ENCODE measurements at places on chromosomes 3 and 15.
A peak's percentile ranks its signal among the peaks of the same experiment; 100 is the strongest.

DNA sequence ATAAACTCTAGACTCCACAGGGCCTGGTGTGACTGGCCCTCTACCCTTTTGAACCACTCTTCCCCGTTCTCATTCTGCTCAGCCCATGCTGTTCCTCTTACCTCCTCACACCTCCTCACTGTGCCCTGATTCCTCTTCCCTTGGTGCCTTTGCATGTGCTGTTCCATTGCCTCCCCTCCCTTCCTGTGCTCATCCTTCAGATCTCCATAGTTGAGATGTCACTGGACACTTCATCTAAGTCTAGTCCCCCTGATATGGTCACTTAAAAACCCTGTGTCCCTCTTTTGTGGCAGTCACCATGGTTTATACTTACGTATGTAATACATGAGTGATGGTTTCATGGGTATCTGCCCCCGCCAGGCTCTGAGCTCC is 69.8 kb downstream of the LSM3 start:
- DNase-seq = no peak

DNA sequence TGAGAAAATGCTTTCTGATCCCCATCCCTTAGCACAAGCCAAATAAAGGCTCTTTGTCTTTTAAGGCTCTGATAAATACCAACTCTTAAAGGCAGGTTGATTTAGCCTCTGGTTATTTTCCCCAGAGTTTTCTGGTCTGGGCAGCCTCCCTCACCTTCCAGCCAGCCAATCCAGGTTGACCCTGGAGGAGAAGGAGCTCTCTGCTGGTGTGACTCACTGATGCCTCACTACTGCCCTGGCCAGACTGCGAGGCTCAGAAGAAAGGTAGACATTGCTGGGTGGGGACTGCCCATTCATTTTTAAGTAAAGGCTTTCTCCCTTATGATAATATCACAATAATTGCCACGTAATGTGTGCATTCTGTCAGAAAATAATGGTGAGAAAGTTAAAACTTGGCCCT is 37.1 kb downstream of the SLCO3A1 start:
- no peak for DNase-seq

GRCh38 chr3:74593152-74593551 is 21.3 kb downstream of the CNTN3 start:
- DNase-seq = no peak

- DNase-seq = no peak
Measured at GRCh38 chr15:28888900-28889299, 3.1 kb downstream of the APBA2 start.

DNA sequence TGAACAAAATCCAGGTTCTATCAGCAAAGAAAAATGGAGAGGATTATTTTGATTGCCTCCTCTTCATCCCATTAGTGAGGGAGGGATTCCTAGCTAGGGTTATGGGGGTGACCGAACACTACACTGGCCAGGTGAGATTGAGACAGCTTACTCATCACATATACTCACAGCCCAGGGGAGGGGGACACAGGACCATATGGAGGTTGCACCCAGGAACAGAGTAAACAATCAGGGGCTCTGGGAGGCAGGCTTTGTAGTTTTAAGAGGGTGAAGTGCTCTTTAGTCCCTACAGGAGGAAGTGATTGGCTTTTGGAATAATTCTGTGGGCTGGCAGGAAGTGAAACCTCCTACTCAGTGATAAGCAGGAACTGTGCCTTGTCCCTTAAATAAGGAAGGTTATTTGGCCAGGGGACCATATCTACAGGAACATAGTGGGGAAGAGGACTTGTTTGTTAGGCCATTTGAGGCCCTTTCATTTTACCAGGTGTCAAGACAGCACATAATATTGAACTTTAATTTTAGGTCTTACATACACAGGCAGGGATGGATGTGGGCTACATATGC is 17.5 kb upstream of the KCTD6 start:
- DNase-seq = no peak

DNA sequence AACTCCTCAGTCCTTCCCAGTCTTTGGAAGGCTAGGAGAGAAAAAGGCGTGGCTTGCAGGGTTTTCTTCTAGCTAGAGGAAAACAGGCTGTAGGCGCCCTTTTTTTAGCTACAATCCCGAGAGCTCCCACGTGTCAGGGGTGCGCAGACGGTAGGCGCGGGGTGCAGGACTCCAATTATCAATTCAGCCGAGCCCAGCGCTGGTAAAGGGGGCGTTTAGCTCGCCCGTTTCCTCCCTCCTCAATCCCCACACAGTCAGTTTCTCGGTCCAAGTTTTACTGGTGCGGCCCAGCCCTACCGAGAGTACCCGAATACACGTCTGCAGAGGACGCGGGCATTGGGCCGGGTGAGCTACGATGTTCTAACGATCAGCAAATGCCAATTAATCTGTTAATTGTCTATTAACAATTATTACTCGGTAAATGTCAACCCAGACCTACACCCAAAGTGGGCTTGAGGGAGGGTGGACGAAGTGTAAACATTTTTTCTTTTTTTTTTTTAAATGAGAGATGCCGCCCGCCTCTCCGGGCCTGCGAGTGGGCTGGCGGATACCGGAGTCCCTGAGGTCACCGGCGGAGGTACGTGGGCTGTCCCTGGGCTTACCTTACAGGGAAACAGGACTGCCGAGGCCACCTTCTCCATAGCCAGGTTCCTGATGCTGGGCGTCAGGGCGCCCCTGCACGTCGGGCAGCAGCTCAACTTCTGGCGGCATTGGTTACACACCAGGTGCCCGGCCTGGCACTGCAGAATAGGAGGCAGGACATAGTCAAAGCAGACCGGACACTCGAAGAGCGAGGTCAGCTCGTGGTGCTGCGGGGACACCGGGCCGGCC is 923 bp downstream of the SIAH2 start:
- DNase-seq = peak; percentile 61

DNA sequence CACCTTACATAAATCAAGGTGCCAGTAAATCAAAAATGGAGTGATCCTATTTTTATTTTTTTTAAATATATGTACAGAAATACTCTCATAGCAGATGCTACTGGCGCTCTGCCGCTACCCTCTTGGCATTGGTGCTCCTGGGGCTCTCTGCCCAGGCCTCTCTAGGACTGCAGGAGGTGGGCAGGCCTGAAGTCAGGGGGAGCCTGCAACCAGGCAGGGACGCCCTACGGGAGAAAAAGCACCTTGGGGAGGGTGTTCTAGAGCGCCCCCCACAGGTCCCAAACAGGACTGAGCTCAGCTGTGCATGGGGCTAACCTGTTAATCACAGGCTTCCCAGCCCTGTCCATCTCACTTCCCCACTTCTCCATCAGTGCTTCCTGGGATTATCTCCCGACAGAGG is 192.5 kb downstream of the SHQ1 start:
- DNase-seq = no peak

Data from fibroblast of skin of scalp (primary cell).